ENCODE measurements at places on chromosomes 5 and 9.
A peak's percentile ranks its signal among the peaks of the same experiment; 100 is the strongest.

GRCh38 chr5:6581559-6582426 is 51.1 kb downstream of the NSUN2 start:
- no peak for DNase-seq

DNA sequence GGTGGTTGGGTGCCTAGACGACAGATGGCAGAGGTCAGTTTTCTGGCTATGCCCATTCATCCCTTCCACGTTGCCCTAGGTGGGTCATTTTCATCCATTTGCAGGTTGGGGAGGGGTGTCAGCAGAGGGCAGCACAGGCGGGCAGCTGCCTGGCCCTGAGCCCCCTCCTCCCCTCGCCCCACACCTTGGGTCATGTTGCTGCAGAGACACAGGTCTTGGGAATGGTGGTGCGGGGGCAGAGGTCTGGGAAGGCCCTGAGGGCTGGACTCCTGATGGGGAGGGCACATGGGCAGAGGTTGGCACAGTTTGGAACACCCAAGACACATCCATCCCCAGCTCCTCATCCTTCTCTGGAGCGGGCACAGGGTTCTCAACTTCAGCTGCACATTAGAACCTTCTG is 103.2 kb upstream of the LMX1B start:
- DNase-seq = no peak

GRCh38 chr5:121533814-121534213 is 317.9 kb upstream of the FTMT start:
- no peak for DNase-seq

DNA sequence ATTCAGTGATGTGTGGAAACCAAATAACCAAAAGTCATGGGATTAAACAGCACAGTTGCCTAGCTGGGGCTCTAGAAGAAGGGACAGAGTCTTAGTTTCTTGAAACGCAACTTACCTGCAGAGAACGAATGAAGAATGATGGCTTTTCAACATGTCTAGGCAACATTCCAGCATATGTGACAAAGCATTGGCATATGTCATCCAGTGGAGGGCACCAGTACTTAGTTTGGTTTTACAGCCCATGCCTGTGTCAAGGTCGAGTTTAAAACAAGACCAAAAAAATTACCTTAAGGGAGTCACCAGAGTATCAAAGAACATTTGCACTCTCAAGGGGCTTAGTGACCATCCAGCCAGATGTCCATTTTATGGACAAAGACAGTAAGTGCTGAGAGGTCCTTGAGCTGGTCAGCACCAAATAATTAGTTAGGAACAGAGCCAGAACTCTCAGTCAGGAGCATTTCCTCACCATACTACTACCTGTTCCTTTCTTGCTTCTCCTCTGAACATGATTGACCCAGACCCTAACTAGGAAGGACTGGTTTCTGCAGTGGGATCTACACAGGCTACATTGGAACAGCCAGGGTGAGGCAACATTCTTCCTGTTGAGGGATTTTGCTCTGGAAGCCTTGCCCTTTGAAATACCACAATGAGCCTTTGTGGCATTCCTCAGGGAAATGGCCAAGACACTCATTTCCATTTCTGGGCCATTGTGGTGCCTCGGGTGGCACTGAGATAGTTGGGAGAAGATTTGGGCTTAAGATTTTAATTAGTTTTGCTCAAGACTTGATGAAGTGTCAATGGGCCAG is 75.4 kb upstream of the ANKH start:
- DNase-seq = peak; percentile 44

GRCh38 chr9:135739271-135740220 is 37.6 kb downstream of the KCNT1 start:
- DNase-seq = no peak

DNA sequence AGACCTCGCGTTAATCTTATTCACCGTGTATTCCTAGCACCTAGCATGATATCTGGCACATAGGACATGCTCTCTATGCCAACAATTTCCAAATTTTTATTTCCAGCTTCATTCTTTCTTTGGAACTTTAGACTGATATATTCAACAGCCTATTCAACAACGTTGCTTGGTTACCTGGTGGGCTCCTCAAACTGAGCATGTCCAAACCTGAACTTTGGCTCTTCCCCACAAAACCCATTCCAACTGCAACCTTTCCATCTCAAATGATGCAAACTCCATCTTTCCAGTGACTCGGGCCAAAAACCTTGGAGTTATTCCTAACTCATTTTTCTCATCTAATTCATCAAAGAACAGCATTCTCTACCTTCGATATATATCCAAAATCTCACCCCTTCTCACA is 525.2 kb downstream of the AGTPBP1 start:
- DNase-seq = no peak

GRCh38 chr5:155799308-155799707 is 527.7 kb upstream of the SGCD start:
- no peak for DNase-seq

- no peak for DNase-seq
Observed at GRCh38 chr5:11770310-11770709, 133.9 kb downstream of the CTNND2 start.

GRCh38 chr9:4852419-4852818 is 59.7 kb downstream of the RCL1 start:
- no peak for DNase-seq

- no peak for DNase-seq
Observed at GRCh38 chr5:172541773-172542136, 87.4 kb upstream of the SH3PXD2B start.

GRCh38 chr5:91712718-91713117 is 329.6 kb upstream of the ARRDC3 start:
- no peak for DNase-seq

GRCh38 chr5:571791-572190 is 40.3 kb upstream of the CEP72 start:
- DNase-seq = no peak

GRCh38 chr5:58184910-58185309 is 275.0 kb downstream of the PLK2 start:
- peak; percentile 86 for DNase-seq

Measured in M059J (cell line).